Ascending aorta (tissue), 2 donors: ENCODE measurements at places on chromosomes 6 and 20.

DNA sequence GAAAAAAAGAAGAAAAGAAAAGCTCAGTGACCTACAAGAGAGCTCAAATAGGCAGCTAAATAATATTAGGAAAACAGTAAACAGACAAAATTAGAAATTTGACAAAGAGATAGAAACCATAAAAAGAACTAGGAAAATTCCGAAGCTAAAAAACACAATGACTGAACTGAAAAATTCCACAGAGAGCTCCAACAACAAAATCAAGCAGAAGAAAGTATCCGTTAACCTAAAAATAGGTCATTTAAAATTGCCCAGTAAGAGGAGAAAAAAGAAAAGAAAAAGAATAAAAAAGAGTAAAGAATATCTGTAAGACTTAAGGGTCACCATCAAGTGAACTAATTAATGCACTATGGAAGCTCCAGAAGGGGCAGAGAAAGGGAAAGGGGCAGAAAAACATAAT is 6.6 kb upstream of the ECHDC1 start:
- no peak overlapping the region for H3K27ac ChIP-seq
- H3K36me3 ChIP-seq: no peaks in the 10 kb centered on the region
- H3K4me3 ChIP-seq: no peak overlapping the region
- H3K27me3 ChIP-seq: no peaks in the 10 kb centered on the region
- no peak for DNase-seq

DNA sequence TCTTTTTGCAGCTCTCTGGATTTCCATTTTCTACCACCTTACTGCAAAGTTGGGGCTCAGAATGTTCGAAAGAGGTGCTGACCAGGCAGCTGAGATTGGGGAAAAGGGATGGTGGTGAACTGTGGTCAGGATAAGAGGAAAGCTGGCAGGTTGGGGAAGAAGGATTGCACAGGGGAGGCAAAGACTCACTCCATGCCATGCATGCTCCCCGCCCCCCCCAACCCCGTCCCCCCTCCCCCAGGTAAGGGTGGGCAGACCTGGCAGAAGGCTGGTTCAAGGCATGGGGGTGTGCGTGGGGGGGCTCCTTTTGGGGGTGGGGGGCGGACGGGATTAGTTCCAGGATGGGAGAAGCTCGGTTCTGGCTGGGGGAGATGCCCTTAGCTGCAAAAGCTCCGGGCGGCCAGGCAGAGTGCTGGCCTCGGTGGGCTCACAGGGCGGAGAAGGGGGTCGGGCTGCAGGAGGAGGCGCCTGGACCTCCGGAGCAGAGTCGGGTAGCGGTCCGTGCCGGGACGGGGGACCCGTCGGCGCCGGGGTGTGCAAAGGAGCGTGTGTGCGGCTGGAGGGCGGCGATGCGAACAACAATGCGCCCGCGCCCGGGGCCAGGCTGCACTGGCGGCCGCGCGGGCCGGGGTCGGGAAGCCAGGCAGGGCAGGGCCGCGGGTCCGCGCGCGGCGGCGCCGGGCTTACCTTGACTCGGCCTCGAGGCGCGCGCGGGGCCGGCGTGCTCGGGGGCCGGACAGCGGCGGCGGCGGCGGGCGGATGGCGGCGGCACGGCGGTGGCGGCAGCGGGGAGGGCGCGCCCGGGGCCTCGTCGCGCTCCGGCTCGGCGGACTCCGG is 880 bp downstream of the ADNP start:
- peaks cover 12% of the 10 kb centered on the region for H3K36me3 ChIP-seq
- H3K4me3 ChIP-seq: peak overlapping the region; percentile 89
- no peak for DNase-seq
- H3K4me1 ChIP-seq: peaks cover 17% of the 10 kb centered on the region

DNA sequence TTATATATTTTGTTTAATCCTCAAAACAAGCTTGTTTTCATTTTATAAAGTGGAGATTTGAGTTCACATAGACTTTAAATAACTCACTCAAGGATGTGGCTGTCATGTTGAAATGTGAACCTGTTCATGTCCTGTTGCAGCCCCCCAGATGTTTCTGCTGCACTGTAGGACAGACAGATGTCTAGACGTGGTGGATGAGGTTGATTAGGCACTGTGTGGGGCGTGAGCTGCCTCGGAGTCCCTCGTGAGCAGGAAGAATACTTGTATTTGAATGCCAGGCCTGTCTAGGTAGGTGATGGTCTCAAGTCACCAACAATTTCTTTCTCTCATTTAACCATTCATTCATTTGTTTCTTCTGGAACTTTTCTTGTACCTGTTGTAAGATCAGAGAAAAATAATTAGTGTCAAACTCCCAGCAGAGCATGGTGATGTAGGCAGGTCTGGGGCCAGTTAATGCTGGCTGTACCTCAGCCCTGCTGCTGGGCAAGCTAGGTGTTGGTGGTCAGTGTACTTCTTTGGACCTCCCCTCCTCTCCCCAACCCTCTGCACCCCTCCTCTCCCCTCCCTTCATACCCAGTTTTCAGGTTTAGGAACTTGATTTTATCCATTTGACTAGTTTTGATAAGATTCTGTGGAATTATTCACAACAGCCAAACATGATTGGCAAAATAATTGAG is 34.0 kb downstream of the AFDN start:
- DNase-seq: no peak
- peaks cover 9% of the 10 kb centered on the region for H3K4me1 ChIP-seq
- no peaks in the 10 kb centered on the region for H3K27me3 ChIP-seq
- H3K36me3 ChIP-seq: no peaks in the 10 kb centered on the region
- H3K27ac ChIP-seq: no peak overlapping the region

DNA sequence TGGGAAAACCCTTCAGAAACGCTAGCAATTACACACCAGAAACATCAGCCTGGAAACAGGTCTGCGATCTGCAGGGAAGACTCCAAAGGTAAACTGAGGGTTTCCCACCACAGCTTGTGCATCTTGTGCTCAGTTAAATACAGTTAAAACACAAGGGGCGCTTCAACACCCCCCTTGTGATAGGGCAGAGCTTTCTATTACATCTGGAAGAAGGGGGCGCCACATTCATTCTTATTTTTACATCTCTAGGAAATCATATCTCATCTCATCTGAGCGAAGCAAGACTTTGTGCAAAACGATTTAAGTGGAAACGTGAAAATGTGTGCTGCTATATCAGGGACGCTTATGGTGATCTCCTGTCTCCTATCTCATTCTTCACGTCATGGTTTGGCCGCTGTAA is 58.5 kb downstream of the PRND start:
- H3K27me3 ChIP-seq: no peaks in the 10 kb centered on the region
- no peak overlapping the region for H3K4me3 ChIP-seq
- no peaks in the 10 kb centered on the region for H3K4me1 ChIP-seq
- H3K36me3 ChIP-seq: no peaks in the 10 kb centered on the region
- no peak for DNase-seq

DNA sequence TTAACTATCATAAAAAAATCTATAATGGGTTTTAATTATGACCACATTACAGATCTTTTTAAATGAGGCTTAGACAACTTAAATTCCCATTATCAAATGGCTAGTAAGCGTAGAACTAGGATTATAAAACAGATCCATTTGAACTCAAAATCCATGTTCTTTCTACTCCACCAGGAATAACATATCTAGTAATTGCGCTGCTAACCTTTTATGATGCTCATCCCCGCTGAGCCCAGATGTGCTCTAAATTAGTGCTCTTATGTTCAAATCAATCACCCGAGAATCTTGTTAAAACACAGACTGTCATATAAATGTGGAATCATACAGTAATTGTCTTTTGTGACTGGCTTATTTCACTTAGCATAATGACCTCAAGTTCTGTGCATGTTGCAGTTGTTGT is 903.1 kb downstream of the PHF3 start:
- no peak overlapping the region for H3K27ac ChIP-seq
- H3K27me3 ChIP-seq: no peaks in the 10 kb centered on the region
- H3K4me1 ChIP-seq: no peaks in the 10 kb centered on the region
